ENCODE measurements at places on chromosomes 7 and 10.

DNA sequence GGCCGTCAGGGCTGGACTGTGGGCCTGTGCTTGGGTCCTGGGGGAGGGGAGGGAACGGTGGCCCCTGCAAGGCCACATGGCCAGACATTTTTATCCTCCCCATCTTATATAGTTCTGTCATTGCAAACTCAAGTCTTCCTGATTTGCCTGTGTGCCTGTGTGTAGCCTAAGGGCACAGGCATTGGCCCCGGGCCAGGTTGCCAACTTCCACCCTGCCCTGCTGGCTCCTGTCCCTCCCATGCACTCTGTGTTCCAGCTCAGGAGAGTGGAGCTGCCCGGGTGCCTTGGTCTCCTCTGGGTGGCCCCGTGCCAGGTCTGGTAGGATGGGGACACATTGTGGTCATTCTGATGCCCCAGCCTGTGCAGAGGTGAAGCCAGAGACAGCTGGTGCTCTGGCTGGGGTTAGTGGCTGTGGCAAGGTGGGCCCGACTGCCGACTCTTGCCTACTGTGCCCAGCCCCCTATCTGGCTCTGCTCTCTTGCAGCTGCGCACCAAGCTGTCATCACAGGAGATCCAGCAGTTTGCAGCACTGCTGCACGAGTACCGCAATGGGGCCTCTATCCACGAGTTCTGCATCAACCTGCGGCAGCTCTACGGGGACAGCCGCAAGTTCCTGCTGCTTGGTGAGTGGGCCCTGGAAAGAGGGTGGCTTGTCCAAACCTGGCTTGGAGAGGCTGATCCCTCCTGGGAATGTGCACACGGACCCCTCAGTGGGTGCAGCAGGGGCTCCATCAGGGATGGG, 14.8 kb downstream of the NACAD start:
- DNase-seq = no peak

- DNase-seq = peak; percentile 55
Measured at GRCh38 chr10:91883549-91884444, 25.5 kb downstream of the FGFBP3 start.

GRCh38 chr7:98284335-98285036, 3.0 kb downstream of the BRI3 start:
- DNase-seq = peak; percentile 42

DNA sequence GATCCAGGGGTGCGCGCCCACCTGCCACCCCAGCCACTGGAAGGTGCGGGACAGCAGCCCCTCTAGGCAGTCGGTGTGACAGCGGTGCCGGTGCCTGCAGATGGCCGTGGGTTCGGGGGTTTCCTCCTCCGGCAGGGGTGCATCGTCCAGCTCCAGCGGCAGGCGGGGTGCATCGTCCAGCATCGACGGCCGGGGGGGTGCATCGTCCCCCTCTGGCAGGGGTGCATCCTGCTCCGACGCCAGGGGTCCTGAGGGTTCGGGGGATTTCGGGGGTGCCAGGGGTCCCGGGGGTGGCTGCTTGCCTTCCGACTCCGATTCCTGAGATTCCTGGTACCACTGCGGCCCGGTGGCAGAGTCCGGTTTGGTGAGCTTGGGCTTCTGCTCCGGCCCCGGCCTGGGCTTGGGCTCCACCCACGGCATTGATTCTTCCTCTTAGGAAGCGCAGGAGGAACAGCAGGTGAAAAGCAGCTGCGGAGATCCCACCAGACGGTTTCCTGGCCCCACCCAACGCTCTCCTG, 90.2 kb upstream of the RAB18 start:
- no peak for DNase-seq

GRCh38 chr7:132537456-132538145, 38.7 kb downstream of the PLXNA4 start:
- no peak for DNase-seq

GRCh38 chr10:33461295-33461640, 126.8 kb upstream of the NRP1 start:
- no peak for DNase-seq

- no peak for DNase-seq
Measured at GRCh38 chr10:124677749-124678556, 66.2 kb downstream of the FAM53B start.

DNA sequence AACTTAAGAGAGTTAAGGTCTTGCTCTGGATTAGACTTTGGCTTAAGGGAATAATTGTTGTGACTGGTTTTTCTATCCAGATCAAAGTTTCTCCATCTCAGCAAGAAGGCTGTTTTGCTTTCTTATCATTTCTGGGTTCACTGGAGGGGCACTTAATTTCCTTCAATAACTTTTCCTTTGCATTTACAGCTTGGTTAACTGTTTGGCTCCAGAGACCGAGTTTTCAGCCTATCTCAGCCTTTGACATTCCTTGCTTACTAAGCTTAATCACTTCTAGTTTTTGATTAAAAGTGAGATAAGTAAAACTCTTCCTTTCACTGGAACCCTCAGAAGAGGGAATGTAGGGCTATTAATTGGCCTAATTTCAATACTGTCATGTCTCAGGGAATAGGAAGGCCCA, 76.4 kb downstream of the LARP4B start:
- DNase-seq = no peak

DNA sequence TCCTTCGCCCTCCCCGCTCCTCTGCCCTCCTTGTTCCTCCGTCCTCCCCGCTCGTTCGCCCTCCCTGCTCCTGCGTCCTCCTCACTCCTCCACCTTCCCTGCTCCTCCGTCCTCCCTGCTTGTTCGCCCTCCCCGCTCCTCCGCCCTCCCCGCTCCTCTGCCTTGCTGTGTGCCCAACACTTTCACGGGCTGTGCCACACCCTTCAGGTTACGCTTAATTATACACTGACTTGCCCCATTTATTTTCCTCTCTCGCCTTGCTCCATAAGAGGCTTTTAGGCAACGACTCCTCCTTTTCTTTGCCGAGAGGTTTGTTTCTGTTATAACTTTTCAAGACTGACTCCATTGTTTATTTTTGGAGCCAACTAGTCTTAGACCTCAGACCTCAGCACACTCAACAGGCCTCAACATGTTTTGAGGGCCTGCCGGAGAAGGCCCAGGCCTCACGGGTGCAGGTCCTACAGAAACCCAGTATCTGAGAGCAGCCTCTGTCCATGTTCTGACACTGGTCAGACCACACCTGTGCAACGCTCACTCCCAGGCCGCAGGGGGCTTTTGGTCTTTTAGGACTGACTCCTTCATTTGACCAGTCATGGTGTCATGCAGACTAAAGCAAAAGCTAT, 18.2 kb upstream of the PRKAG2 start:
- no peak for DNase-seq

- no peak for DNase-seq
Measured at GRCh38 chr10:15253951-15254807, 85.7 kb upstream of the NMT2 start.

- DNase-seq = no peak
Measured at GRCh38 chr10:7424919-7425318, 14.1 kb upstream of the SFMBT2 start.

- DNase-seq = no peak
Measured at GRCh38 chr10:63355682-63356081, 110.1 kb downstream of the JMJD1C start.

DNA sequence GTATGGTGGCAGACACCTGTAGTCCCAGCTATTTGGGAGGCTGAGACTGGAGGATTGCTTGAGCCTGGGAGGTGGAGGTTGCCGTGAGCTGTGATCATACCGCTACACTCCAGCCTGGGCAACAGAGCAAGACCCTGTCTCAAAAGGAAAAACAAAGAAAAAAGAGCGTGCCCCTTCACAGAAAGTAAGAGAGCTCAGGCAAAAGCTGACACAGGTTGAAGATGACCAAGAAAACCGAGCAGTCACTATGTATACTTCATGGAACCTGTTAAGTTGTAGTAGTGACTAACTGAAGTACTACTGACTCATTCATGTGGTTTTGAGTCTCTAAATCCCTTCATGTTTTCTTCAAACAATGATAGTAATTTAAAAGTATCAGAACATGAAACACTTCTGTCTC, 1.2 kb upstream of the PRRT4 start:
- DNase-seq = no peak

DNA sequence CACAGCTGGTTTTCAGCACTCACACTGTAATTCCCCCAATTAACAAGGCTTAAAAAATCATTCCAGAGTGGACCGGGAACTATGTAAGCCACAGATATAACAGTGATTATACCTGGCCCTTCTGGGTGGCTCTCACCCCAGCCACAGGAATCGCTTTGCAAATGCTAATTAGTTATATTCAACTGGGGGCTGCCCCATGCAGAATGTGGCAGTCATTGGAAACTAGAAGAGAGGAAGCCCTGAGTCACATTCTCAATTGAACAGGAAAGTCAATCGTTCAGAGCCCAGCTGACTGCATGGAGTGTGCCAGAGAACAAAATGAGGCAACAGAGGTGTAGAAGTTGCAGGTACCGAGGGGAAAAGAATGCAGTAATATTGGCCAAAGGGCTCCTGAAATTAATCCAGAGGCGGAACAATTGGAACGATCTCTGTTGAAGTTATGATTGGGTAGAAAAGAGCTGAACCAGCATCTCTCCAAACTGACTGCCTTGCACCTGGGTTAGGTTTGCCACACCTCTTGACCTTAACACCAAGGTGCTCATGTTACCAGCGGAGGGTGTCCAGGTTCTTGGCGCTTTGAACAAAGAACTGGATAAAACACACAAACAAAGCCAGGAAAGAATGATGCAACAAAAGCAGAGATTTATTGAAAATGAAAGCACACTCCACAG, 909.7 kb upstream of the AUTS2 start:
- DNase-seq = no peak

DNA sequence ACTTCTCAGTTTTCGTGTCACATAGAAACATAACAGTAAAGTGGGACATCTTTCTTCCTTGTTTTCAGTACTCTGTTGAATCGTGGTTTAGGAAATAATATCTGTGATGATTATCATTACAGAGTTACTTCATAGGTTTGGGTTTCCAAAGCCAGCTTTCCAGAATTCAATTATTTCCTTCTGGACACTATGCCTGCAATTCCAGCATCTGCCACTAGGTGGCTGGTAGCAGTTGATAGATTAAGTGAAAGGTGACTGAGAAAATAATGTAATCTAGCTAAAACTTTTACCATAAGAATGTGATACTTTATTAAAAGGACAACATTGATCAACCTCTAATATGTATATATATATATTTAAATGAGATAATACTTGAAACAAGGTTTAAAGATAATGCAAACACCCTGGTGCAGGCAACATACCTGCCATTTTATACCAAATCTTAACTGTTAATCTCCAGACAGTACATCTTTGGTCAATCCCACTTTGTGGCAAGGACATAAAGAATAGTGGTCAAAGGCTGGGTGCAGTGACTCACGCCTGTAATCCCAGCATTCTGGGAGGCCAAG, 102.6 kb downstream of the SH3PXD2A start:
- peak; percentile 8 for DNase-seq

DNA sequence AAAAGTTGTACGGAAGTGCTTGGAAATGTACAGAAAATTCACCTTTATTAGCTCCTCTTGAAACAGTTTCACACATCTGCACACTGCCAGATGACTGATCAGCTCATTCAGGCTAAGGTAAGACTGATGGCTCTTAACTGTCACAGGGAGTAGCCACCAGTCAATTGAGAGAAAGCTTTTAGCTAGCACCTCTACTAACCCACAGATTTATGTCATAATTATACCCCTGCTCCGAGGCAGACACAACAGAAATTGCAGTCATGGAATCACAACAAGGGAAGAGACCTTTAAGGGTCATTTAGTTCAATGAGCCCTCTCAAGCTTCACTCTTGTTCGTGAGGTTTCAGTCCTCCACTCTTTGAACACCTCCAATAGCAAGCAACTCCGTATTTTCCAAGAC, 235.4 kb downstream of the TRIL start:
- DNase-seq = no peak

GRCh38 chr10:54137396-54137795, 663.6 kb downstream of the PCDH15 start:
- no peak for DNase-seq

- DNase-seq = no peak
Measured at GRCh38 chr7:116854132-116854531, 8.3 kb upstream of the CAPZA2 start.

GRCh38 chr10:23146258-23146657, 45.9 kb upstream of the PTF1A start:
- peak; percentile 21 for DNase-seq

- peak; percentile 79 for DNase-seq
Measured at GRCh38 chr7:92448205-92448747, 994 bp downstream of the GATAD1 start.

DNA sequence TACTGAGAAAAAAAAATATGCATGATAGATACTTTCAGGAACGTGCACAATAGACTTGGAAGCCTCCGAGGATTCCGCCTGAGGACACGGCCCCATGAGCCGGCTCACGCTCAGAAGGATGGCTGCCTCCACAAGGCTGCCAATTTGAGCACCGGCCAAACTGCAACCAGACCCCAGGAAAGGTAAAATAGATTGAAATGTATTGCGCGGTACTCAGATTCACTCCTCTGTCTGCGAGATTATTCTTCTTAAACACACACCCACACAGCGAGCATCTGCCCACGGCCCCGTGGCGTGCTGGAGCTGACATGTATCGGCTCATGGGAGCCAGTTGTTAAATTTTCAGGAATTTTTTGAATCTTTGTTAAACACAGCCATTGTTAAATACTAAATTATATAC, 653.2 kb upstream of the MKI67 start:
- DNase-seq = no peak

- DNase-seq = peak; percentile 57
Measured at GRCh38 chr10:88880282-88881076, 434 bp downstream of the STAMBPL1 start.

DNA sequence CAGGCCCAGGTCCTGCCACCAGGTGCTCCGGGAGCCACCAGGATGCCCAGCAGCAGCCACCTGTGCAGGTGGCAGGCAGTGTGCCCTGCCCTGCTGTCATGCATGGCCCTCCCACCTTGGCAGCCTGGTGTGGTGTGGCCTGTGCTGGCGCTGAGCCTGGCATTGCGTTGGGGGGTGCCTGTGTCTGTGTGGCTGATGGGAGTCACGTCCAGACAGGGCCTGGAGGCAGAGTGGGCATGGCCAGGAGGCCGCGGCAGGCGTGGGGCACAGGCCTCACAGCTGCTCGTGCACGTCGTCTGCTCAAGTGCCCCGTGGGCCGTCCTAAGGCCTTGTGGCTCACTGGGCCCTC, 8.7 kb downstream of the TTYH3 start:
- DNase-seq = no peak

- no peak for DNase-seq
Measured at GRCh38 chr7:39360766-39361165, 205.4 kb upstream of the YAE1 start.

- peak; percentile 60 for DNase-seq
Measured at GRCh38 chr7:151311294-151311864, 30.2 kb upstream of the NUB1 start.

- DNase-seq = peak; percentile 72
Measured at GRCh38 chr10:71232089-71232998, 20.0 kb downstream of the UNC5B start.

DNA sequence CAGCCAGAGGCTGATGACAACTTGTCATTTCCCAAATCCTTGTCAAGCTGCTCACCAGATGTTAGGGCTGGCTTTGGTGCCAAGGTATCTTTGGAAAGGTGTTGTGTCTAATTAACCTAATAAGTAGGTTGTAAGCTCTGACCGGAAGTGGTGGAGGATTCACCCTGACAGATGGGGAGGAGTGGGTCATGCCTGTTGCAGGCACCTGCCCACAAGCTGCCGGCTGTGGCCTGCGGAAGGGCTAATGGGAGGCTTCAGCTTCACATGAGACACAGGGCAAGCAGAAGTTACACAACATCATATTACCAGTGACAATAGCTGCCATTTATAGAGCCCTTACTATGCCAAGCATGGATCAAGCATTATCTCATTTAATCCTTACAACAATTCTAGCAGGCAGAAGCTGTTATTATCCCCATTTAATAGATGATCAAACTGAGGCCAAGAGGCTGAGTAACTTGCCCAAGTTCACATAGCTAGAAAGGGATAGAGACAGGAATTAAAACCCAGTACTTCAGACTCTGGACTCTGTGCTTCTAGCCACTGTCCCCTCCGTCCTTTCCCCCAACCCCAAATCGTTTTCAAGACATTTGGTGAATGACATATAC, 63.1 kb upstream of the DUSP5 start:
- no peak for DNase-seq
